ENCODE measurements at places on chromosomes 5 and 9. TPM values are rescaled to one million over a fixed set of nuclear protein-coding genes. Genes with fewer than 3 reads are reported as not detected.

The IL7R gene
- total RNA-seq, result 10.8 TPM

The TRAF1 gene
- 4.2 TPM for total RNA-seq

The CDHR2 gene
- 0.50 TPM for total RNA-seq

The TNFSF15 gene
- total RNA-seq, result 10.3 TPM

The HAPLN1 gene
- total RNA-seq, result 45.0 TPM

The SLC46A2 gene
- total RNA-seq, result not detected

The NRG2 gene
- 0.54 TPM for total RNA-seq

The RASGRF2 gene
- total RNA-seq, result 8.5 TPM

The PCDHGA6 gene
- 0.41 TPM for total RNA-seq

The PDZD2 gene
- total RNA-seq, result 10.3 TPM

DNA sequence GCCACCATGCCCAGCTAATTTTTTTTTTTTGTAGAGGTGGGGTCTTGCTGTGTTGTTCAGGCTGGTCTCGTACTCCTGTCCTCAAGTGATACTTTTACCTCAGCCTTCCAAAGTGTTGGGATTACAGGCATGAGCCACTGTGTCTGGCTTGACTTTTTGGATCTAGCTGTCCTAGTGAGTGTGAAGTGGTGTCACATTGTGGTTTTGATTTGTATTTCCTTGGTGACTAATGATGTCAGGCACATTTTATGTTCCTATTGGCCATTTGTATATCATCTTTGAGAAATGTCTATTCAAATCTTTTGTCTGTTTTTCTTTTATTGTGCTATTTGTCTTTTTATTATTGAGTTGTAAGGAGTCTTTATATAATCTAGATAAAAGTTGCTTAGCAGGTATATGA lies 53.5 kb upstream of the MCCC2 start:
- DNase-seq, result no peak

- DNase-seq, result no peak
Observed at GRCh38 chr5:107937204-107937603, 266.5 kb upstream of the EFNA5 start.

DNA sequence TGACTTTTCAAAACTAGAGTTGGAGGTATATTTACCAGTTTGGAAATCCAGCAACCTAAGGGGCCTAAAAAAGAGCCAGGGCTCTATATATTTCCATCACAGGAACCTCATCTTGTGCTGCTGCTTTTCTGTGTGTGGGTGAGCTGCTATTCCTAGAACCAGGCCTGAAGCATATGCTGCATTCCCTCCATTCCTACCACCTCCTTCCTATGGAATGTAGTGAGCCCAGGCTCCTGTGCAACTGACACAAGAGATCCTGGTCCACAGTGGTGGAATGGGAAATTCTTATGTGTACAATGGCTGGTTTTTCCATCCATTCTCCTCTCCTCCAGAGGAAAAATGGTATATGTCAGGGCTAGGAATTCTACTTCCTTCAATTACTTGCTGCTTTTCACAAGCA lies 39.1 kb downstream of the SPEF2 start:
- DNase-seq, result peak; percentile 51

DNA sequence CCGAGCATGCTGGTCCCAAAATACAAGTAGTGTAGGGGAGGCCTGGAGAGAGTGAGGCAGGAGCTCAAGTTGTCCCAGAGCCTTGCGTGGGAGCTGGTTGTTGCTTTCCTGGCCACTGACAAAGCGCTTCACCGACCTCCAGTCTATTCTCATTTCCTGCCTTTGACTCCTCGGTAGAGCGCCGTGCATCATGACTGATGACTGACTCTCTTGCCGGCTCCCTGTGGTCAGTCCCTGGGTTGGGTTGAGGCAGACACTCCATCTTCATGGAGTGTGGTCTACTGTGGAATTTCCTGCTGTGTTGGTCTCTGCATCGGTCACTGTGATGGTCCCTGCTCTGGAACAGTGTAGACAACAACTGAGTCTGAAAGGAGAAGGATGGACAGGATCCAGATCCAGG lies 175.1 kb upstream of the S1PR3 start:
- peak; percentile 96 for DNase-seq

- peak; percentile 11 for DNase-seq
Observed at GRCh38 chr9:127644943-127645342, 32.9 kb downstream of the STXBP1 start.

DNA sequence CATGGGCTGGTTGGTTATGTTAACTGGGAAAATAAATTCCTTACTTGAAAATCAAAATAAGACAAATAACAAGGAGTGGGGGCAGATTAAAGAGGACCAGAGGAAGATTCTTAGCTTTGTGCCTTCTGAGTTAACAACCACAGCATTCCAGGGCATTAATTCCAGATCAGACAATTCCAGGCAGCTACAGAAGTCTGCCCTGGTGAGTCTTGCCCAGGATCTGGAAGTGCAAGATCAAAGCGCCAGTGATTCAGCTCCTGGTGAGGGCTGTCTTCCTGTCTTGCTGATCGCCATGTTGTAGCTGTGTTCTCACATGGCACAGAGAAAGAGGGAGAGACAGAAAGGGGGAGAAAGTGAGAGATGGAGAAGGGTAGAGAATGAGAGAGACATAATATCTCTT lies 65.6 kb downstream of the ANXA2R start:
- DNase-seq, result peak; percentile 85

GRCh38 chr9:16407617-16408016 lies 462.9 kb downstream of the BNC2 start:
- DNase-seq, result no peak

GRCh38 chr5:54234304-54234933 lies 76.0 kb downstream of the ARL15 start:
- DNase-seq, result peak; percentile 23

DNA sequence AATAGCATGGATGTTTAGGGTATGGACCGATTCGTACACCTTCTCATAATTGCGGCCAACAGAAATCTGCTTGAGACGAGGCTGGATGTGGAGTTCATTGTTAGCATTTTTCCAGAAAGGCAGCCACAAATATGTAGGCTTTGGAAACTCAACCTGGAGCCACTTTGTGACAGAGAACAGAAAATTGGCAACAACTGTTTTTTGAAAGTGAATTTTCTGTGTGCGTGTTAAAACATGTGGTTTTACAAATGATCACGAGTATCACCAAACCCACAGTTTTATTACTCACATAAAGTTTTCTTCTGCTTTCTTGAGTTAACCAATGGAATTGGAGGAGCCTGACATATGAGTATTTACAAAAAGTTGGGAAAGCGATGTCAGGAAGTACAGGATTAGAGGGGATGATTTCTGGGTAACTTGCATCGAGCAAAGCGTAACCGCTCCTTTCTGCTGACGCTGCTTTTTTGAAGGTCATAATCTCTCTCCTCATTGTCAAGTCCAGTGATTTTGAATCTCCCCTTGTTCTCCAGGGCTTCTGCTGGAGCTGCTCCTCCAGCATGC lies 138.5 kb upstream of the TAF11L2 start:
- peak; percentile 96 for DNase-seq

- DNase-seq, result no peak
Observed at GRCh38 chr9:113465599-113466140, 2.1 kb downstream of the RGS3 start.

GRCh38 chr5:143222287-143223231 lies 180.9 kb downstream of the NR3C1 start:
- DNase-seq, result no peak

DNA sequence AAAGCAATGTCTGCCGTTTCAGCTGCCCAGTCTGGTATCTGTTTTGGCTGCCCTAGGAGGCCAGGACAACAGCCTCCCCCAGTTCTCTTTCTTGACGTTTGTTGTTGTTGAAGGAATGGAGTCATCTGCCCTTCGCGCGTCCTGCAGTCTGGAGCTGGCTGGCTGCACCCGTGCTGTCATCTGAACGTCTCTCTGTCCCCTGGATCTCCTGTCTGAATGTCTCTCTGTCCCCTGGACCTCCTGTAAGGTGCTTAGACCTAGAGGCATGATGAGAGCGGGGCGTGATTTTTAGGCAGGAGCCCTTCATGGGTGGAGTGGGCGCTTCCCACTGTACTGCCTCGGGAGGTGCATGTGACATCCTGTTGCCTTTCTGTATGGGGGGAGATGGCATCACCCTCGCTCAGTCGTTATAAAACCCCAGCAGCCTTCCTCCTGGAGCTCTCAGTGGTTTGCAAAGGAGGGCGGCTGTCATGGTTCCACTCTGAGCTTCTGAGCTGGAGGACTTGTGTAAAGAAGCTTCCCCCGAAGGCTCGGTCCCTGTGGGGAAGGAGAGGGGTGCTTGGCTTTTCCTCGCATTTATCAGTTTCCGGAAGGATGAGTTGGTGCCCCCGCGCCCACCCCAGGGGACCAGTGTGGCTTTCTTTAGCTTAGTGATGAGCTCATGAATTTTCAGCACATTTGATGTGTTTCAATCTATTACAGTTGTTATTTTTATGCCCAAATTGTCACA lies 49.8 kb upstream of the OLFM1 start:
- no peak for DNase-seq

- DNase-seq, result no peak
Observed at GRCh38 chr9:137374131-137374845, 48.7 kb downstream of the EXD3 start.
